ENCODE measurements at places on chromosomes 6 and 20.

DNA sequence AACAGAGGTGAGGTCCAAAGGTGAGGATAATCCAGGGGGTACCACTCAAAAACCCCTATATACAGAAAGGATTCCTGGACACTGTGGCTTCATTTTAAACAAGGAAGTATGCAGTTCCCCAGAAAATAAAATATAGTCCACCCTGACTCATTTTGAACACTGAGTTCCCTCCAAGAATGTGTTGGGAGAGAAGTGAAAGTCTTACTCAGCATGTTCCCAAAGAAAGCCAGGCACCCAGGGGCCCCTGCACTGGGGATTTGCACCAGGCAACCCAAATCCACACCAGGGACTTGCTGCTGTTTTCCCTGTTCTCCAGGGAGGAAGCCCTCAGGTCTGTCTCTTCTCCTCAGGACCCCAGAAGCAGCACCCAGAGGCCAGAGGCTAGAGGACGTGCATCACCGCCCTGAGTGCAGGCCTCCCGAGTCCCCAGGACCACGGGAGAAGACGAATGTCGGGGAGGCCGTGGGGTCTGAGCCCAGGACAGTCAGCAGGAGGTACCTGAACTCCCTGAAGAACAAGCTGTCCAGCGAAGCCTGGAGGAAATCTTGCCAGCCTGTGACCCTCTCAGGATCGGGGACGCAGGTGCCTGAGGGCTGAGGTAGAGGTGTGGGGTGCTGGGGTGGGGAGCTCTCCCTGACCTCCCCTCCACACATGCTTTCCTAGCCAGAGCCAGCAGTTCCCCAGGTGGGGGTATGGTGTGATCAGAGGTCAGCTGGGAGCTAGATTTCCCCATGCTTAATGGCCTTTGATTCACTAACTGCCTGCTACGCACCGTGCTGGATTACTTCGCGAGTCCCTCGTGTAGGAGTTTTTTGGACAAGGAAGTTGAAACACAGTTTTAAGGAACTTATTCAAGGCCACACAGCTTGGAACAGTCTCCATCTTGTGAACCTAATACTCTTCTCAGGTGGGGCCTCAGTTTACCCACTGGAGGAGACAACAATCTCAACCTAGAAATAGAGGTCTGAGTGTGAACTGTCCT, 3.3 kb downstream of the FGD2 start:
- no peak for DNase-seq

GRCh38 chr6:170062209-170062914, 228.5 kb downstream of the DLL1 start:
- no peak for DNase-seq

GRCh38 chr6:168225471-168225911, 94.1 kb downstream of the DACT2 start:
- DNase-seq, result no peak

DNA sequence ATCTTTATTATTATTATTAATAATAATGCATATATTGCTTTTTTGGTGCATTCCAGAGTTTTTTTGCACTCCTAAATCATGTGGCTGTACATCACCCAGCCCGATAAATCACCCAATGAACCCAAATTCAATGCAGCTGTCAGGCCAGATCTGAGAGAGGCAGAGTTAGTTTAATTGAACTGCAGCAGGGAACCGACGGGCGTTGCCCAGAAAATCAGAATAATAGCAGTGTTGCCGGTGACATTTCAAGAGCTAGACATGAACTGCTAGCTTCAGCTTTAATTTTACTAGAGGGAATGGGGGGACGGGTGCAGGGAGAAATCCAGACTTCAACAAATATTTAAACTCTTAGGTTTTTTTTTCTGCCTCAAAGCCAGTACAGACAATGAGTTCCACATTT, 135.0 kb downstream of the CLIC5 start:
- DNase-seq, result no peak

DNA sequence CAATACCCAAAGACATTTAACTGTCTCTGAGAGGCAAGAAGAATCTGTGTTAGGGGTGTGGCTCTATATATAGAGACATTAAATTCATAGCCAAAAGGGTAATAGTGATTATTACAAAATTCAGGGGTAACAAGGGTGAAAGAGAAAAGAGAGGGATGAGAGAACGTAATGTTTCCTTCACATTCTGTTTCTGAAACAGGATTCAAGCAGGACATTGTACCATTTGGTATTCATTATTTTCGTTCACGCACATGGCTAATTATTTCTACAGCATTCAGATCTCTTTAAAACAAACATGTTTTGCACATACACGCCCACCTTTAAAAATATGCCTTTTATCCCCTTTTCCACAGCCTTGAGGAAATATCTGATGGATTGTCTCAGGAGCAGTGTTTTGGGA, 122.7 kb downstream of the GMPR start:
- no peak for DNase-seq

DNA sequence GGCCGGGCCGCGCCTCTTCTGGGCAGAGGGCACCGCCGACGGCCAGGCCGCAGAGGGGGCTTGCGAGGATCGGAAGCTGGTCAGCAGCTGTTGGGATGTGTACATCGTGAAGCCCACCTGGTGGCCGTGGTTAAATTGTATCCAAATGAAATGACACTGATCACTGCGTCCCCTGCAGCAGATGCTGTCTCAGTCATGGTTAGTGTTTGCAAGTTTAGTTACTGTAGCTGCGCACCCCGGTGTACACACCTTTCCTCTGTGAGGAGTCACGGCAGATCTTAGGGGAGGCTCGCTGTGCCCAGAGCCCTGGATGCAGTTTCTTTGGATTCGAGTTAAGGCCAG, 653 bp downstream of the NAA20 start:
- peak; percentile 40 for DNase-seq

DNA sequence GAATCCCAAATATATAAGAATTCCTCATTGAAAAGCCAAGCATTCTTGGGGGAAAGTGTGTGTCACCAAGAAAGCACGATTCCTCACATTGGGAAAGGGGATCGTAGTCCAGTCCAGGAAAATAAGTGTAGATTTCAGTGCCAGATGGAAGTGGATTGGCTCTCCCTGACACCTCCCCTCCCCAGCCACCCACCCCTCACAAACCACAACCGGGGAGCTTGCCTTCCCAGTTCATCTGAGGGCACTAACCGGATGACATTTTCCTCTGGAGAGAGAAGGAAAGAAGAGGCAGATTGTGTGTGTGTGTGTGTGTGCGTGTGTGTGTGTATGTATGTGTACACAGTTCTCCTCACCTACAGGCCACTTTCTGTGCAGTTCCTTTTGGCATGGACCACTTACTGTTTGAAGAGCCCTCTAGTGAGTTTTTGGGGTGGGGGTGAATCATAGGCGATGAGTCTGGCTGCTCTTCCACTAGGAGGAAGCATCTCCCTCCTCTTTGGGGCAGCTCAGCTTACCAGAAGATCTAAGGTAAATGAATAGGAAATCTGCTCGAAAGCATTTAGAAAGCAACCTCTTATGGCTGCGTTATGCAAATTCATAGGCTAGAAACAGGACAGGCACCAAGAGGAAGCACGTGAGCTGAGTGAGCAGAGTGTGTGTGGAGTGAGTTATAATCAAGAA, 20.8 kb downstream of the DAAM2 start:
- no peak for DNase-seq

All from HepG2 (cell line).